ENCODE measurements at places on chromosomes 1 and 21.

DNA sequence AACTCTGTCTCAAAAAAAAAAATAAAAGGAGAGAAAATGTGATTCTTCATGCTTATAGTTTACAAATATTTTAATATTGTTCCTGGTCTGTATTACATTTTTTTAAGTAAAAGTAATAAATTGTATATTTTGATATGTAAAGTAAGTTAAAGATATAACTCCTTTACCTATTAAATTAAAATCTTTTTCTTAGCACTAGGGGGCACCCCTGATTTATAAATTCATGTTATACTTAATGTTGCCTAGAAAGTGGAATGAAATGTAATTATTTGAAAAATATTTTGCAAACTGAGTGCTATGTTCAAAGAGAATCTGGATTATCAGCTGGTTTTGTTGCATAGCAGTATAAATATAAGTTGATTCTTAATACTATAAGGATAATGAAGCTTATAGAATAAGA, 49.2 kb downstream of the RALGPS2 start:
- no peaks in the 10 kb centered on the region for H3K4me1 ChIP-seq
- no peak overlapping the region for H3K4me3 ChIP-seq
- peaks cover 8% of the 10 kb centered on the region for H3K36me3 ChIP-seq
- no peaks in the 10 kb centered on the region for H3K27me3 ChIP-seq
- DNase-seq, result peak; percentile 40
- H3K27ac ChIP-seq, result no peak overlapping the region

DNA sequence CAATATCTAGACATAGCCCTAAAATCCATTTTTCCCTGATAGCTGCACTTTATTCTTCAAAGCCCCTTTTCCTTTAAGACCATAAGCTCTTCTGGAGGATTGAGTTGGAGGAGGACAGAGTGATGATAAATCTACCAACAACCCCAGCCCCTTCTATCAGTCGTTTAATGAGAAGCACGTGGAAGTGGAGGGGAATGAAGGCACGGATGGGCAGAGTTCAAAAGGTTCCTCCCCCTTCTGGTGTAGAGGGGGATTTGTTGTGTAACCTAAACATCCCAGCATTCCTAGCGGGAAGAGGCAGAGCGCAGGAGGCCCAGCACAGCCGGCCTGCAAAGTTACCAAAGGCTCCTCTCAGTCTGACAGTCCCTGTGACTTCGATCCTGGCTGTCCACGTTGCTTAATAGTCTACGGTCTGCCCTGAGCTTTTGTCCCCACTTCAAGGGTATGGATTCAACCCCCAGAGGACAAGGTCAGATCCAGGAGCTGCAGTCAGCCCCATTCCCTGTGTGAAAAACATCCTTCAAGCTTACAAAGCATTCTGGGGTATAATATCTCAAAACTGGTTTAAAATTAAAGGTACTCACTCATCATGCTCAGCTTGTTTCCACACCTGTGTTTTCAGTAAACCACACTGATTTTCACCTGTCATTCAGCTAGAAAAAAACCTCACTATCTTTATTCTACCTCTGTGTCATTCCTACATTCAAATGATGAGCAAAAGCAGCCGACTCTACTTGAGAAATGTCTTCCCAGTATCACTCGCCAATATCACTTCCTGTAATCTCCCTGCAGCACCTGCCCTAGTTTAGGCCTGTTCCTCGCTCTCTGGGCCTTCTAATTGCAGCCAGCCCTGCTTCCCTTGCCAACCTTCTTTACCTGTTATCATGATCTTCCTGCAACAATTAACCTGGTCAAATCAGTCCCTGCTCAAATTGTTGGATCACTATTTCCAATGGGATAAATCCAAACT, 117.9 kb downstream of the PLPP3 start:
- no peak overlapping the region for H3K4me3 ChIP-seq
- no peaks in the 10 kb centered on the region for H3K27me3 ChIP-seq
- no peak overlapping the region for H3K27ac ChIP-seq
- H3K4me1 ChIP-seq, result peaks cover 1% of the 10 kb centered on the region
- no peaks in the 10 kb centered on the region for H3K36me3 ChIP-seq

GRCh38 chr1:5968161-5968736, 24.0 kb downstream of the NPHP4 start:
- no peak overlapping the region for H3K4me3 ChIP-seq
- no peak overlapping the region for H3K27ac ChIP-seq
- peaks cover 7% of the 10 kb centered on the region for H3K36me3 ChIP-seq
- DNase-seq, result no peak

- H3K27ac ChIP-seq, result no peak overlapping the region
- no peak overlapping the region for H3K4me3 ChIP-seq
- DNase-seq, result no peak
- H3K36me3 ChIP-seq, result peaks cover 36% of the 10 kb centered on the region
Measured at GRCh38 chr1:9751971-9752370, 71.8 kb downstream of the CLSTN1 start.

DNA sequence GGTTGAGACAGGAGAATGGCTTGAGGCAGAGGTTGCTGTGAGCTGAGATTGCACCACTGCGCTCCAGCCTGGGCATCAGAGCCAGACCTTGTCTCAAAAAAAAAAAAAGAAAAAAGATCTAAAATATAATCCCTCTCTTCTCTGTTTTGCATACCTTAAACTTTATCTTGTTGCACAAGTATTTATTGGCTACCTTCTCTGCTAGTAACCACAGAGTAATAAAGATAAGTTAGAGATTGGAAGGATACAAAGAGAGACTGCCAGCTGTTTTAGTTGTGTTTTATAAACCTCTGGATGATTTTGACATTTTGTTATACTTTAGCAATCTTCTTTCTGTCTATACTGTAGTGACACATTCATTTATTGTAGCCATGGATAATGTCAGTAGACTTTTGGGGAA, 27.7 kb downstream of the AGO3 start:
- no peak overlapping the region for H3K27ac ChIP-seq
- no peaks in the 10 kb centered on the region for H3K27me3 ChIP-seq
- DNase-seq, result no peak

DNA sequence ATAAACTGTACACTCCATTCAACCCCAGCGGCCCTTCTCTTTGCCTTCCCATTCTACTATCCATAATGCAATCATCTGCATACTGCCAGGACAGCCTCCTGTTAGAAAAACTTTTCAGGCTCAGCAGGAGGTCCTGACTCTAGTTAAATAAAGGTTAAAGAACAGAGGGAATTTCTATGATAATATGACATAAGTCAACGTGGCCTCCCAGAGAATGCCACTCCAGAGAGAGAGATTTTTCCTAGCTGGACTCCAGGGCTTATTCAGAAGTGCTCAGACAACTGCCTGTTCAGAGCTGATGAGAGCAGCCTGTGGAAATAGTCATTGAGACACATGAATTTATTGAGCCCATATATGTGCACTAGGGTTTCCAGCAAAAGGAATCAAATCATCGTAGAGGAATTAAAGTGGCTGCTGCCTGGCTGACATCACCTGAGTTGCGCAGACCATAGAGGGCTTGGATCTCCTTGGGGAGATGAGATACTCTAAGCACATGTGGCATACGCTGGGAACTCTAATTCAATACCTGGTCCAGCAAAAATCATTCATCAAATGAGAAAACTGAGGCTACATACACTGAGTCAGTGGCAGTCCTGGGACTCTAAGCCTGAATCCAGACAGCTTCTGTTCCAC, 736.2 kb downstream of the PTPRU start:
- H3K27me3 ChIP-seq, result peaks cover 19% of the 10 kb centered on the region
- peaks cover 8% of the 10 kb centered on the region for H3K4me1 ChIP-seq
- DNase-seq, result no peak

- H3K4me1 ChIP-seq, result peaks cover 6% of the 10 kb centered on the region
- DNase-seq, result no peak
- H3K27ac ChIP-seq, result no peak overlapping the region
- no peak overlapping the region for H3K4me3 ChIP-seq
- no peaks in the 10 kb centered on the region for H3K36me3 ChIP-seq
- H3K27me3 ChIP-seq, result peaks cover 4% of the 10 kb centered on the region
Measured at GRCh38 chr21:41670056-41670805, 96.6 kb downstream of the RIPK4 start.

DNA sequence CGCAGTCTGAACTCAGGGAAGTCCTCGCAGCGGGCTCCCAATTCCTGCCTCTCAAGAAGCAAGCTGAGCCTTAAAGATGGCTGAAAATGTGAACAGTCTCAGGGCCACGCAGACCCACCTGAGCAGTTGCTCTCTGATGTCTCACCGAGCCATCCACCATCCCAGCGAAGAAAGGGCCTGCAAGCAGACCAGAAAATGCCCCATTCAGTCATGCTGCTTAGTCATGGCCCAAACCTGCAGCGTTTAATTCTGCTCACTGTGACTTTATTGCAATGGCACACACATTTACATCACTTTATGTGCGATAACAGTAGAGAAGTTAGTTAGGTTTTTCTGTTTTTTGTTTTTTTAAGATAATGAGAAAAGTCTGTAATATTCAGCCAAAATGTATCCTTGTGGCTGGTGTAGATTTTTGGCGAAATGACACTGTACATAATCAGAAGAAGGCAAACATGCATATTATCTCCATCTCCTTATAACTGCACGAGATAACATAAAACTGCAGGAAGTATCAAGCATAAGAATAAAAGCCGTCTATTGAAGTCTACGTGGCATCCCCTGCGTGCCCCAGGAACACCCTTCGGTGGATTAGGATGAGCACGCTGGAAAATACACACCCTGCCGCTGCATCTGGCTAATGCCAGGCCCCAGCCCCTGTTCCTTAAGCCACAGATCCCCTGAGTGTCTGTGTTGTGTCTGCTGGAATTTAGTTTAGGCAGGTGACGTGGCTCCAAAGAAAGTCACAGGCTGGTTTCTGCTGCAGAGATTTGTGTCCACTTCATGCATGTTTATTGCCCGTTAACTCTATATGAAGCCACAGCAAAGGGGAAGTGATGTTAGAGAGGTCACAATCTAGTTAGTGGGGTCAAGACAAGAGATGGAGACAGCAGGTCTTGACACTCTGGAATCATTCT, 119.8 kb upstream of the IRF2BP2 start:
- H3K36me3 ChIP-seq, result no peaks in the 10 kb centered on the region
- H3K4me1 ChIP-seq, result peaks cover 36% of the 10 kb centered on the region
- DNase-seq, result no peak
- no peak overlapping the region for H3K27ac ChIP-seq
- H3K27me3 ChIP-seq, result no peaks in the 10 kb centered on the region

DNA sequence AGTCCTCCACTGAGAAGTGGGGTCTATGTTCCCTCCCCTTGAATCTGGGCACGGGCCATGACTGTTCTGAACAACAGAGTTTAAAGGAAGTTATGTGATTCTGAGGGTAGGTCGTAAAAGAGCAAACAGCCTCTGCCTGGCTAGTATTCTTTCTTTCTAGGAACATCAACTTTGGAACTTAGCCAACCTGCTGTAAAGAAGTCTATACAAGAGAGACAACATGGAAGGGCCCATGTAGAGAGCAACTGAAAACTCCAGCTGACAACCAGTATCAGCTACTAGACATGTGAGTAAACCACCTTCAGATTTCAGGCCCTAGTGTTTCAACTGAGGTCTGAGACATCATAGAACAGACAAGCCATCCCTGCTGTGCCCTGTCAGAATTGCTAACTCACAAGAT, 7.5 kb downstream of the SELENOF start:
- no peaks in the 10 kb centered on the region for H3K27me3 ChIP-seq
- peaks cover 3% of the 10 kb centered on the region for H3K36me3 ChIP-seq
- no peaks in the 10 kb centered on the region for H3K4me1 ChIP-seq
- no peak overlapping the region for H3K27ac ChIP-seq
- DNase-seq, result peak; percentile 14

DNA sequence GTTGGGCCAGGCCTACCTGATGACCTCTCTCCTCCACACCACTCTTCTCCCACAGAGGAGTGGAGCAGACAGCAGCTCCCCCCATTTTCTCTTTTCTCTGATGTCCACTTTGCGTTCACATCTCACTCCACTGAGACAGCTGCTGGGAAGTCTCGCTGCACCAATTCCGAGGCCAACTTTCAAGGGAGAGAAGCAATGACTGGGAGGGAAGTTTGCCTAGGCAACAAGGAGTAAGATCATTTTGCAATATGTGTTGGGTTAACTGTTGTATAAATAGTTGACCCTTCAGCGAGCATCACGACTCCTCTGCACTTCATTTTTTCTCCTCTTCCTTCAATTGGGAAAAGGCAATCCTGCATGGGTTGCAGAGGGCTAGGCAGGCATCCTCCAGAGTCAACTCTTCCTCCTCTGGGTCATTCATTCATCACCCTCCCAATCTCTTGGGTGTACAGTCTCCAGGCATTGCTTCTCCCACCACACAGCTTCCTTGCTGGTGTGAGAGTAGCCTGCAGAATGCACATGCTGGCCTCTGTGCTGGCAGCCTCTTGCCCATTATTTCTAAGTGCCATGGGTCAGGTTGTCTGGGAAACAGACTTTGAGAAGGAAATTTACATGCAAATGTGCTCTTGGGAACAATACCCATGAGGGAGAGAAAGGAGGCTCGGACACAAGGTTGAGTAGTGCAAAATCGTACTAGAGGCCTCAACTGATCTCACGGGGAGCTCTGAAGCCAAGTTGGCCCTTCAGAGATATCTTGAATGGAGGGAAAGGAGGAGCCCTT, 75.8 kb upstream of the BCAR3 start:
- H3K36me3 ChIP-seq, result no peaks in the 10 kb centered on the region
- H3K4me3 ChIP-seq, result no peak overlapping the region
- H3K4me1 ChIP-seq, result peaks cover 3% of the 10 kb centered on the region
- no peaks in the 10 kb centered on the region for H3K27me3 ChIP-seq
- H3K27ac ChIP-seq, result no peak overlapping the region

- DNase-seq, result no peak
- no peaks in the 10 kb centered on the region for H3K36me3 ChIP-seq
- H3K27ac ChIP-seq, result no peak overlapping the region
- H3K27me3 ChIP-seq, result no peaks in the 10 kb centered on the region
Measured at GRCh38 chr1:210027994-210028393, 90.0 kb downstream of the SYT14 start.

- H3K4me1 ChIP-seq, result no peaks in the 10 kb centered on the region
- no peaks in the 10 kb centered on the region for H3K27me3 ChIP-seq
- H3K4me3 ChIP-seq, result no peak overlapping the region
- no peak for DNase-seq
Measured at GRCh38 chr1:198667186-198667585, 28.3 kb downstream of the PTPRC start.

GRCh38 chr1:29384496-29385015, 148.2 kb downstream of the PTPRU start:
- H3K27ac ChIP-seq, result no peak overlapping the region
- no peaks in the 10 kb centered on the region for H3K27me3 ChIP-seq
- no peak overlapping the region for H3K4me3 ChIP-seq
- no peaks in the 10 kb centered on the region for H3K36me3 ChIP-seq
- no peak for DNase-seq

- no peak for DNase-seq
- no peak overlapping the region for H3K4me3 ChIP-seq
- H3K27ac ChIP-seq, result no peak overlapping the region
- H3K27me3 ChIP-seq, result peaks cover 7% of the 10 kb centered on the region
- no peaks in the 10 kb centered on the region for H3K36me3 ChIP-seq
Measured at GRCh38 chr1:113247355-113247754, 143.0 kb upstream of the MAGI3 start.

DNA sequence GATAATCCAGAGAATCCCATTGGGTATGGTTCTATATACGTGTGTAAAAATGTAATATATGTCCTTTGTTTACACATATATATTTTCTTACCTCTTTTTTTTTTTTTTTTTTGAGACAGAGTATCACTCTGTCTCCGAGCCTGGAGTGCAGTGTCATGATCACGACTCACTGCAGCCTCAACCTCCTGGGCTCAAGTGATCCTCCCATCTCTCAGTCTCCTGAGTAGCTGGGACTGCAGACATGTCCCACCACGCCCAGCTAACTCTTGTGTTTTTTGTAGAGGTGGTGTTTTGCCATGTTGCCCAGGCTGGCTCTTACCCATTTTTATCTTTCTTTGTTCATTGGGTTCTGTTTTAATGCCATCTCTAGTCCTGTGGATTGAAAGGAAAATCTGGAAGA, 59.5 kb downstream of the ZBTB17 start:
- peak overlapping the region; percentile 58 for H3K4me3 ChIP-seq
- H3K27ac ChIP-seq, result peak overlapping the region; percentile 13
- H3K36me3 ChIP-seq, result peaks cover 16% of the 10 kb centered on the region
- DNase-seq, result peak; percentile 57
- H3K27me3 ChIP-seq, result no peaks in the 10 kb centered on the region
